ENCODE measurements at places on chromosomes 2 and 18.

- DNase-seq = no peak
- H3K27me3 ChIP-seq = peaks cover 3% of the 10 kb centered on the region
- no peaks in the 10 kb centered on the region for H3K4me1 ChIP-seq
- no peak overlapping the region for H3K27ac ChIP-seq
- H3K4me3 ChIP-seq = no peak overlapping the region
Observed at GRCh38 chr2:26016012-26016705, 17.7 kb upstream of the RAB10 start.

GRCh38 chr2:28250006-28250405, 142.7 kb upstream of the FOSL2 start:
- no peaks in the 10 kb centered on the region for H3K27me3 ChIP-seq
- H3K36me3 ChIP-seq = no peaks in the 10 kb centered on the region
- no peak overlapping the region for H3K4me3 ChIP-seq

- DNase-seq = no peak
- H3K36me3 ChIP-seq = no peaks in the 10 kb centered on the region
- no peaks in the 10 kb centered on the region for H3K4me1 ChIP-seq
- no peak overlapping the region for H3K4me3 ChIP-seq
- no peaks in the 10 kb centered on the region for H3K27me3 ChIP-seq
- H3K27ac ChIP-seq = no peak overlapping the region
Observed at GRCh38 chr2:168293766-168294165, 46.4 kb upstream of the STK39 start.

- DNase-seq = peak; percentile 71
- peak overlapping the region; percentile 37 for H3K4me3 ChIP-seq
- H3K27me3 ChIP-seq = peaks cover 36% of the 10 kb centered on the region
- H3K27ac ChIP-seq = no peak overlapping the region
- peaks cover 2% of the 10 kb centered on the region for H3K4me1 ChIP-seq
Observed at GRCh38 chr2:96507957-96508520, 2.9 kb upstream of the NEURL3 start.

GRCh38 chr2:1521191-1521877, 108.1 kb downstream of the TPO start:
- H3K36me3 ChIP-seq = no peaks in the 10 kb centered on the region
- DNase-seq = no peak
- H3K27ac ChIP-seq = no peak overlapping the region
- no peak overlapping the region for H3K4me3 ChIP-seq
- no peaks in the 10 kb centered on the region for H3K27me3 ChIP-seq
- peaks cover 9% of the 10 kb centered on the region for H3K4me1 ChIP-seq

- H3K4me1 ChIP-seq = peaks cover 5% of the 10 kb centered on the region
- no peak overlapping the region for H3K27ac ChIP-seq
- no peak overlapping the region for H3K4me3 ChIP-seq
- peaks cover 3% of the 10 kb centered on the region for H3K27me3 ChIP-seq
- DNase-seq = no peak
- H3K36me3 ChIP-seq = no peaks in the 10 kb centered on the region
Observed at GRCh38 chr2:158025255-158025996, 76.2 kb upstream of the UPP2 start.

DNA sequence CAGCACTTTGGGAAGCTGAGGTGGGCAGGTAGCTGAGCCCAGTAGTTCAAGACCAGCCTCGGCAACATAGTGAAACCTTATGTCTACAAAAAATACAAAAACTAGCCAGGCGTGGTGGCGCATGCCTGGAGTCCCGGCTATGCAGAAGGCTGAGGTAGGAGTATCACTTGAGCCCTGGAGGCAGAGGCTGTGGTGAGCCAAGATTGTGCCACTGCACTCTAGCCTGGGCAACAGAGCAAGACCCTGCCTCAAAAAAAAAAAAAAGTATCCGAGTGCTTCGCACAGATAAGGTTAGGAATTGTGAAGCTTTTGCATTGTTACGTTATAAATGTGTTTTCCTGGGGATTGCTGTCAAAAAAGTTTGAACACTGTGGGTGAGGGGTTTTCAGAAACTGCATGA, 4.1 kb downstream of the CTDSP1 start:
- peaks cover 22% of the 10 kb centered on the region for H3K4me1 ChIP-seq
- H3K27me3 ChIP-seq = no peaks in the 10 kb centered on the region
- H3K36me3 ChIP-seq = peaks cover 33% of the 10 kb centered on the region
- no peak overlapping the region for H3K4me3 ChIP-seq
- H3K27ac ChIP-seq = no peak overlapping the region

- H3K27me3 ChIP-seq = no peaks in the 10 kb centered on the region
- no peak overlapping the region for H3K4me3 ChIP-seq
- H3K4me1 ChIP-seq = no peaks in the 10 kb centered on the region
- H3K36me3 ChIP-seq = no peaks in the 10 kb centered on the region
- DNase-seq = no peak
Observed at GRCh38 chr18:34128436-34128835, 96.3 kb downstream of the NOL4 start.

DNA sequence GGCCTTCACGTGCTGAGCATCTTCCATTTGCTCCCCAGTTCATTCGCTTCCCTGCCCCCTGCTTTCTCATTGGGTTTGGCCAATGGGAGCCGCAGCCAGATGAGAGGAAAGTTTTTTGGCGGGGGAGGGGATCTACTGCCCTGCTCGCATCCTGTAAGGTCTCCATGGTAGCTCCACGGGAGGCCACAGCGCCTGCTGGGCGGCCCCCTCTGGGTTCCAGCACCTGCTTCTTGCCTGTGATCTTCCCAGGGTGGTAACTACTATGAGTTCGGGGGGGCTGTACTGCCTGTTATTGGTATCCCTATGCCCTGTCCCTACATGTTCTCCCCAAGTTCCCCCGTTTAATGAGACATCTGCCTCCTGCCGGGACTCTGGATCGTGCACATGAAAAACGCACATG, 57.2 kb downstream of the INPP5D start:
- no peak overlapping the region for H3K4me3 ChIP-seq
- H3K27ac ChIP-seq = no peak overlapping the region
- H3K27me3 ChIP-seq = no peaks in the 10 kb centered on the region
- peaks cover 3% of the 10 kb centered on the region for H3K36me3 ChIP-seq

DNA sequence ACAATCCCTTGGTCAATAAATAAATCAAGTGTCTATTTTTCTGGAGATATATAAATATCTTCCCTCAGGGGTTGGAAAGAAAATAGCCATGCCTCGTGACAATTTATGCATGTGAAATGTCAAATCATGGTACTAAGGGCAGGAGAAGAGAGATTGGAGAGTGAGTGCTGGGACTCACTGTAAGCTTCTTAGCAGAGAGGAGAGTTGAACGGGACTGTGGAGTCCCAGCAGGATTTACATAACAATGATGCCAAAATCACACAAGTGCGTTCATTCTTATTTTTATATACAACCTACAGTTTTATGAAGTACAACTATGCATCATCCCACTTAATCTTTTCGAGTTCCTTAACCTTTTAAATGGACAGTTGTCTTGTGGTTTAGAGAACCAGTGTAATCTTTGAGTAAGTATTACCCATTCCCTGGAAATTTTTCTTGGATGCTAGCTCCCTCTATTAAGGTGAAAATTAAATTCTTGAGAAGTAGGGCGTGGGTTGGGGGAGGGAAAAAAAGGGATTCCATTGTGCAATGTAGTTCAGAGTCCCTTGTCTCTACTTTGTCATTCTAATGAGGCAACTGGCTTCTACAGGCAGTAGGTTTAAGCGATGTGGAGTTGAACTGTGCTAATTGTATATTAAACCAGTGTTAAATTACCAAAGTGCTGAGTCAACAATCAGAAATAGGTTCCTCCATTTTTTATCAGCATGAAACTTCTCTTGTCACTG, 143.6 kb upstream of the EPHA4 start:
- no peaks in the 10 kb centered on the region for H3K36me3 ChIP-seq
- H3K27me3 ChIP-seq = no peaks in the 10 kb centered on the region
- no peak overlapping the region for H3K27ac ChIP-seq

DNA sequence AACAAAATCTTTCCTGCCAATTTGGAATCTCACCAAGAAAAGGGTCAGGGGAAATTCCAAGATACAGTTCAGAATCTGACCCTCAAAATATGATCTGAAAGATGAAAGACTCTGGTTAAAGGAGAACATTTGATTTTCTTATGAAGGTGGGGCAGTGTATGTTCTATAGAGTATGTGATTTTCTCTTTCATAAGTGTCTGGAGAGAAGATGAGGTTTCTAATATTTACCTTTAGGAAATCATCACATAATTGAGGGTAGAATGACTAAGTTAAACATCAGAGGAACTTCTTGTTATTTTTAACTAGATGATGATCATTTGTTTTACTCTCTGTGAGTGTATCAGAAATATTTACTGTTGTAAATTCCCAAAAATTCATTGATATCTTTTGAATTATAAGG, 27.8 kb upstream of the MBOAT2 start:
- no peak for DNase-seq
- H3K4me1 ChIP-seq = no peaks in the 10 kb centered on the region

DNA sequence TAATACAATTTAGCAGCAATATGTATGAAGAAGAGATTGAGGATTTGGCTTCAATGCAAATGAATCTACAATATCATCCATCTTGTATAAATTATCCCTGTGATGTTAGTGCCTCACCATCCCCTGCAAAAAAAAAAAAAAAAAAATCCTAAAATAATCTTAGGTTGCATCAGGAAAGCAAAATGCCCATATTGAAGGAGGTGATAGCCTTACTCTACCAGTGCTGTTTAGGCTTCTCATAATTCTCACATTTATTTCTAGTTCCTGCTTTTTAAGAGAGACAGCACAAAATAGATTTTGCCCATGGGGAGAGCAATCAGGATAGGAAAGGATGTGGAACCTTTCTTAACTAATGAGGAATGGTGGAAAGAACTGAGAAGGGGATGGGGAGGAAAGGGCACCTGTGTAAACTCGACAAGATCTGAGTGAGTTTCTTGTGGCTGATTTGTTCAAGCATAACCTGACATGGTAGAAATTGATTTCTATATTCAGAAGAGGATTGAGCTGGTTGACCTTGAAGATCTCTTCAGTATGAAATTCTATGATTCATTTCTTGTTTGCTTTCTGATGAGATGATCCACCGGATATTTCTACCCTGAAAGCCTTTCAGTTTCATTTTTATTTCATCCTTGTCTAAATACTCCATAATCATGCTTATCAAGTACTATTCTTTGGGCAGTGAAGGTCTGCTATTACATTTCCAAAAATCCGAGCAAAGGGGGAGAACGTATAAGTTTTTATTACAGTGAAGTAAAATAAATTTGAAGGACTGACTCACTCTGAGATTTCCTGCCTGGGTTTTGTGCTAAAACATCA, 391.2 kb downstream of the PTPRM start:
- no peak overlapping the region for H3K4me3 ChIP-seq
- peak overlapping the region; percentile 76 for H3K27ac ChIP-seq
- H3K36me3 ChIP-seq = no peaks in the 10 kb centered on the region
- peaks cover 7% of the 10 kb centered on the region for H3K4me1 ChIP-seq
- no peak for DNase-seq

- H3K27ac ChIP-seq = no peak overlapping the region
- no peaks in the 10 kb centered on the region for H3K4me1 ChIP-seq
- H3K36me3 ChIP-seq = no peaks in the 10 kb centered on the region
- no peaks in the 10 kb centered on the region for H3K27me3 ChIP-seq
- no peak overlapping the region for H3K4me3 ChIP-seq
Observed at GRCh38 chr18:54558609-54559585, 32.1 kb upstream of the DYNAP start.

DNA sequence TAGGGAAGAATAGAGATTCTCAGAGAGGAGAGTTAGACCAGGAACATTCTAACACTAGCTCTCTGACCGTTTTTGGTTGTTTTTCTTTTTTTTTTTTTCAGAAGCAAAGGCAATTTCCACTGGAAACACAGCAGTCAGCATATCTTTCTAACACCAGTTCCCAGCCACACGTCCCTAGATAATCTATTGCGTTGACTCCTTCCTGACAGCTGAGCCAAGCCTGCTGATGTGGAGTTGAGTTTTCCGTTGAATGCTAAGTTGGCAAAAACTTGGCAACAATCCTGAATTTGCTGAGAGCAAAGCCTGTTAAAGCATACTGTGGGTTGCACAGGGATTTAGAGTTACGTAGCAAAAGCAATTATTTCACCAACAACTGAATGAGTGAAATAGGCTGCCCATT, 19.3 kb downstream of the GAD1 start:
- no peaks in the 10 kb centered on the region for H3K36me3 ChIP-seq
- H3K27me3 ChIP-seq = no peaks in the 10 kb centered on the region
- no peaks in the 10 kb centered on the region for H3K4me1 ChIP-seq
- H3K27ac ChIP-seq = no peak overlapping the region
- H3K4me3 ChIP-seq = no peak overlapping the region
- no peak for DNase-seq

DNA sequence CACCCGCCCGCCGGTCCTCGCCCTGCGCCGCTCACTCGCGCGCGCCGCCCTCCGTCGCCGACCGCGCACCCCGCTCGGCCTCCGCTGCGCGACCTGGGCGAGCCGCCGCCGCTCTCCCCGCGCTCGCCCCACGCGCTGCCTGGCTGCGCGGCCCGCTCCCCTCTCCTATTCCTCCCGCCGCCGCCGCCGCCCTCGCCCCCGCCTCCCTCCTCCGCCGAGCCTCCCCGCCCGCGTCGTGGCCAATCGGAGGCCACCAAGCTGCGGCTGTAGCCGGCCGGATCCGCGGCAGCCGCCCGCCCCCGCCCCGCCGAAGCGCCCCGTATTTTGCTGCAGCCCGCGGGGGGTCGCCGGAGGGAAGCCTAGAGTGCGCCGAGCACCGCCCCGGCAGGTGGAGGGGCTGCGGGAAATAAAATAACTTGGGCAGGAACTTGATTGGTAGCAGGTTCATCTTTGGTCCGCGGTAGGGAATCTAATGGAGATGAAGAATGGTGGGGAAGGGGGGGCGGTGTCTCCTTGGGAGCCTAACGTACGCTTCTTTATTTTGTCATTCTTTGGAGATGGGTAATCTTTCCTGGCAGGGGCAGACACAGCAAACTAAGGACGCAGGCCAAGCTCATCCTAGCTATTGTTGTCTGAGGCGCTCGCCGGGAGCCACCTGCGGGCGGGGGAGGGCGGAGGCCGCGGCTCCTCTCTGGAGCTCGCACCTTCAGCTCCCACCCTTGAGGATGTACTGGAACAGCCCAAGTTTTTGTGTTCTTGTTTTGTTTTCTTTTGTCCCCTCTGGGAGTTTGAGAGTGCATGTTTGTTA, 1.1 kb upstream of the CDH2 start:
- no peak for DNase-seq
- peaks cover 6% of the 10 kb centered on the region for H3K4me1 ChIP-seq
- H3K27ac ChIP-seq = no peak overlapping the region

- no peak for DNase-seq
- no peaks in the 10 kb centered on the region for H3K36me3 ChIP-seq
- no peaks in the 10 kb centered on the region for H3K27me3 ChIP-seq
- no peak overlapping the region for H3K4me3 ChIP-seq
Observed at GRCh38 chr2:160730296-160730995, 236.8 kb upstream of the RBMS1 start.

DNA sequence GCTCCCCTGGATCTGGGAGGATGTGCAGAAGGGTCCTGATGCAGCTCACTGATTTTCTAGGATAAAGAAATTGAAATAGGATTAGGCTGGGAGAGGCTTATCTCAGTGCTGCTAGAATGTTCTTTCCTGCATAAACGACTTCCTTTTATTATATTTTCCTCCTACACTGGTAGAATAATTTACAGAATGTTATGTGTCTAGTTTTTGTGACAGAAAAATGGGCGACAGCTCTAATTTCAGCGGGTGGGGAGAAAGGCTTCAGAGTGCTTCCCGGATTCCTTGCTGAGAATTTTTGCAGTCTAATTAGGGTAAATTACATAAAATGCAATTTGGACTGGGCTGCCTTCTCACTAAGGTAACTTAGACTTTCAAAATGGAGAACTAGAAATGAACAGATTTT, 66.2 kb downstream of the SKA1 start:
- DNase-seq = no peak
- H3K27ac ChIP-seq = no peak overlapping the region
- no peak overlapping the region for H3K4me3 ChIP-seq
- H3K27me3 ChIP-seq = no peaks in the 10 kb centered on the region

GRCh38 chr2:55917713-55918390, 5.7 kb downstream of the EFEMP1 start:
- H3K4me3 ChIP-seq = no peak overlapping the region
- no peak overlapping the region for H3K27ac ChIP-seq
- no peaks in the 10 kb centered on the region for H3K4me1 ChIP-seq
- DNase-seq = no peak
- no peaks in the 10 kb centered on the region for H3K36me3 ChIP-seq
- peaks cover 6% of the 10 kb centered on the region for H3K27me3 ChIP-seq
